ENCODE measurements at places on chromosomes 16 and 17. TPM values are rescaled to one million over a fixed set of nuclear protein-coding genes. Genes with fewer than 3 reads are reported as not detected.

DNA sequence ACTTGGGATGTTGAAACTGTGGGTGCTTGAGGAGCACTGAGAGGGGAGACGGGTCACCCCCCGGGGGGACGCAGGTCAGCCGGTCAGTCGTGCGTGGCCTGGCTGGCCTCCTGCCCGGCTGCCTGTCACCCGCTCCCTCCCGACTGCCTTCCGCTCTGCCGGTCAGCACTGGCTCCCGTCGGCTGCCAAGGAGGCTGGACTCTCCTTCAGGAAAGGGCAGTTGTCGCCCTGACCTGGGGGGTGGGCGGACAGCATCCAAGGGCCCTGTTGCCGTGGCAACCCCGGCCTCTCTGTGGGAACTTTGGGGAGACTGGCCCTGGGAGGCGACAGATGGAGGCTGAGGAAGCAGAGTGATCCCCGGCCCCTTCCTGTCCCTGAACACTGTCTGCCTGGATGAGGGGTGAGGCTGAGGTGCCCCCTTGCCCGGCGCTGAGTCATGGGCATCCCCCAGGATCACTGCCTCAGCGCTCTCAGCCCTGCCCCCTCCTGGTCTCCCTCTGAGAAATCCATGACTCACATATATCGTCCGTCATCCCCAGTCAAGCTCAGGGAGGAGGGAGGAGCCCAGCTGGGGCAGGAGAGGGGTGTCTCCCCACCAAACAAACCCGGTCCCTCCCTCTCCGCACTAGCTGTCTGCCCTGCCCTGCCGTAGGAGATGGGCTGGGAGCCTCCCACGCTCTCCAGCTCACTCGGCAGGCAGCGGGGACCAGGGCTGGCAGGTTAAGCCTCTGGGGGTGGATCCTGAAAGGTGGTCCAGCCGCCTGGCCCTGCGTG, at the start of gene ADGRG1:
TSS of gene ADGRG1 (plus strand) at position 623 of the 774 bp plus-strand sequence. CDS start 21,658 bp downstream, outside the sequence.
- DNase-seq, result peak; percentile 70

- peak; percentile 52 for DNase-seq
Measured at GRCh38 chr17:34171245-34171818, 83.8 kb upstream of the CCL2 start.

The TMEM238L gene
- not detected for total RNA-seq

DNA sequence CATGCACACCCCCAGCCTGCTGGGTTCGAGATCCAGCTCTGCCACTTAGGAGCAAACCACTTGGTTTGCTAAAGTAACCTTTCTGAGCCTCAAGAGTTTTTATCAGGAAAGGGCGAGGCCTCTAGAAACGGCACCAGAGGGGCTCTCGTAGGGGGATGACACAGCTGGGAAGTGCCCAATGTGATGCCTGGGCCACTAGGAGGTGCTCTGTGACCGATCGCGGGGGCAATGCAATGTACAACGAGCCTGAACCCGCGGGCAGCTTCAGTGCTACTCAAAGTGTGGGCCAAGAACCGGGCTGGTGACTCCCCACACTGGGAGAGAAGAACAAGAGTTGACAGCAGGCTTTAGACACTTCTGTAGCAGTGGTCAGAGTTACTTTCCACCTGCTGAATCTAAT, 9.4 kb downstream of the C16orf89 start:
- DNase-seq, result peak; percentile 59

DNA sequence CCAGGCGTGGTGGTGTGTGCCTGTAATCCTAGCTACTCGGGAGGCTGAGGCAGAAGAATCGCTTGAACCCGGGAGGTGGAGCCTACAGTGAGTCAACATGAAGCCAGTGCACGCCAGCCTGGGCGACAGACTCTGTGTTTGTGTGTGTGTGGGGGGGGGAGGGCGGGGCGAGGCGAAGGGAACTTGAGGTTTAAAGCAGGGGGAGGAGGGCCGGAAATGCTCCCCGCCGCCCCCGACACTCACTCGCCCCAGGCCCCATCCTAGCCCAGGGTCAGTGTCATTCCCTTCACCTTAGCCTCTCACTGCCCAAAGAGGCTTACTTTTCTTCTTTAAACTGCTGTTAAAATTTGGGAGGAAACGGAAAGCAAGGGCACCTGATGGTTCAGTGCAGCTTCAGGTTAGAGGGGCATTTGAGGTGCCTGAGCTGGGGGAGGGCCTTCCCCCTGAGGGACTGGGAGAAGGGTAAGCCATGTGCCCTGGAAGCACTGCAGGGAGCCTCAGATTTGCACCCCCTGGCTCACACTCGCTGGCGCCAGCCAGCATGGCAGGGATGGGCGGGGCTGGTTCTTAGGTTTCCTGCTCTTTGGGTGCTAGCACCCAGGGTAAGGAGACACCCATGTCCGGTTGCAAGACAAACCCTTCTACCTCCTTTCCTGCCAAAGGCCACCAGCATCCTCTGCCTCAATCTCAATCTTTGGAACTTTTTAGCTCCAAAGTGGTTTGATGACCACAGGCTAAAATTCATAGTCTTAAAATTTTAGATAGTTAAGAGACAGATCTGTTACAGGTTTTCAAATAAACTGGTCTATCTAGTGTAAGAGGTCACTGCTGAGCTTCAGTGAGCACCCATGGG, 2.2 kb upstream of the LIMD2 start:
- DNase-seq, result peak; percentile 81

The HCRT gene
- total RNA-seq, result not detected

The C17orf75 gene
- 32.6 TPM for total RNA-seq

DNA sequence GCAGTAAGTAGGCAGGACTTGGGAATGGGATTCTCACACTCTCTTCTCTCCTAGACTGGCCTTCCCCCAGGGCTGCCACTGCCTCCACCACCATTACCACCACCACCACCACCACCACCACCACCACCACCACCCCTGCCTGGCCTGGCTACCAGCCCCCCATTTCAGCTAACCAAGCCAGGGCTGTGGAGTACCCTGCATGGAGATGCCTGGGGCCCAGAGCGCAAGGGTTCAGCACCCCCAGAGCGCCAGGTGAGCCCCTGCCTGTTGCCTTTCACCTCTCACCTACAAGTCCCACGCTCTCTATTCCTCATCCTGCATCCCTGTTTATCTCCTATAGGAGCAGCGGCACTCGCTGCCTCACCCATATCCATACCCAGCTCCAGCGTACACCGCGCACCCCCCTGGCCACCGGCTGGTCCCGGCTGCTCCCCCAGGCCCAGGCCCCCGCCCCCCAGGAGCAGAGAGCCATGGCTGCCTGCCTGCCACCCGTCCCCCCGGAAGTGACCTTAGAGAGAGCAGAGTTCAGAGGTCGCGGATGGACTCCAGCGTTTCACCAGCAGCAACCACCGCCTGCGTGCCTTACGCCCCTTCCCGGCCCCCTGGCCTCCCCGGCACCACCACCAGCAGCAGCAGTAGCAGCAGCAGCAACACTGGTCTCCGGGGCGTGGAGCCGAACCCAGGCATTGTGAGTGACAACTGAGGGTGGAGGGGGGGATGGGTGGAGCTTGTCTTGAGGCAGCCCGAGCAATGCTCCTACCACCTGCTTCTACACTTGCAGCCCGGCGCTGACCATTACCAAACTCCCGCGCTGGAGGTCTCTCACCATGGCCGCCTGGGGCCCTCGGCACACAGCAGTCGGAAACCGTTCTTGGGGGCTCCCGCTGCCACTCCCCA, 7.9 kb upstream of the TMEM88 start:
- DNase-seq, result no peak

- DNase-seq, result no peak
Measured at GRCh38 chr16:67082891-67083290, 26.9 kb upstream of the PHAF1 start.

- DNase-seq, result no peak
Measured at GRCh38 chr16:14146445-14146844, 75.3 kb downstream of the MRTFB start.

DNA sequence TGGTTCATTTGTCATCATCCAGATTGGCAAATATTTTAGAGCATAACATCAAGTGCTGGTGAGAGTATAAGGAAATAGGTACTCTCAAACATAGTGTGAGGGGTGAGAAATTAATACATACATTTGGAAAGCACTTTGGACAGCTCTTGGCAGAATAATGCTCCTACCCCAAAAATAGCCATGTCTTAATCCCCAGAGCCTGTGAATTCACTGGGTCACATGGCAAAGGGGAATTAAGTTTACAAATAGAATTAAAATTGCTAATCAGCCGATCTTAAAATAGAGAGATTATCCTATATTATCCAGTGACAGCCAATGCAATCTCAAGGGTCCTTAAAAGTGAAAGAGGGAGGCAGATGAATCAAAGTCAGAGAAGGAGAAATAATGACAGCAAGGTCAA, 38.8 kb upstream of the ANKFN1 start:
- no peak for DNase-seq

The CA10 gene
- not detected for total RNA-seq

The CXCL16 gene
- 4.3 TPM for total RNA-seq

DNA sequence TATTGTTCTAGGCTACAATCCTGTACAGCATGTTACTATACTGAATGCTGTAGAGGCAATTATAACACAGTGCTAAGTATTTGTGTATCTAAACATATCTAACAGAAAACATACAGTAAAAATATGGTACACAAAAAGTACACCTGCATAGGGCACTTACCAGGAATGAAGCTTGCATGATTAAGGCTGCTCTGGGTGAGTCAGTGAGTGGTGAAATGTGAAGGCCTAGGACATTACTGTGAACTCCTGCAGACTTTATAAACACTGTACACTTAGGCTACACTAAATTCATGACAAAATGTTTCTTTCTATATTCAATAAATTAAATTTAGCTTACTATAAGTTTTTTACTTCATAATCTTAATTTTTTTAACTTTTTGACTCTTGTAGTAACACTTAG, 37.1 kb downstream of the AMFR start:
- DNase-seq, result no peak

The ZG16B gene
- 3.9 TPM for total RNA-seq

DNA sequence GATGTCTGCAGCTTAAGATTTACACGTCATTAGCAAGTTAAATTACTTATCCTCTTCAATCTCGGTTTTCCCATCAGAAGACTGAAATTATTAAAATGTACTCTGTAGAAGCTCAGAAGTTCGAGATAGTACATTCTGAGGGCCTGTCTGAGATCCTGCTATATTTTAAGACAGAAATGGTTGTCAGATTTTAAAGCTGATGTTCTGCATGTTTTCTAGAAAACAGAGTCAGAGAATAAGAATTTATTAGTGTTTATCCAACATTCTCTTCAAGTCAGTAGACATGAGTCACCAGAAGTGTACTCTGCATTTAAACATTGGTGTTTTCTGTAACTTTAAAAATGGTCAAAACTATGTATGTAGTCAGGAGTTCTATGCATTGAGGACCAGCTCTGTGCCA, 155.2 kb upstream of the MYOCD start:
- DNase-seq, result no peak

The CACNG3 gene
- not detected for total RNA-seq

GRCh38 chr16:66161942-66162341, 204.5 kb upstream of the CDH5 start:
- DNase-seq, result no peak

- DNase-seq, result no peak
Measured at GRCh38 chr17:30413109-30413508, 34.4 kb downstream of the CPD start.

The MMP15 gene
- total RNA-seq, result 0.76 TPM

- peak; percentile 53 for DNase-seq
Measured at GRCh38 chr17:1736348-1737281, 6.1 kb upstream of the SERPINF2 start.

The PRSS53 gene
- total RNA-seq, result 6.2 TPM

Measured in activated T-cell treated with anti-CD3 and anti-CD28 coated beads, Interleukin-2, amount 50 U/mL, for 72 hours (primary cell).